ENCODE measurements at places on chromosomes 3 and 15. TPM values are rescaled to one million over a fixed set of nuclear protein-coding genes. Genes with fewer than 3 reads are reported as not detected.

DNA sequence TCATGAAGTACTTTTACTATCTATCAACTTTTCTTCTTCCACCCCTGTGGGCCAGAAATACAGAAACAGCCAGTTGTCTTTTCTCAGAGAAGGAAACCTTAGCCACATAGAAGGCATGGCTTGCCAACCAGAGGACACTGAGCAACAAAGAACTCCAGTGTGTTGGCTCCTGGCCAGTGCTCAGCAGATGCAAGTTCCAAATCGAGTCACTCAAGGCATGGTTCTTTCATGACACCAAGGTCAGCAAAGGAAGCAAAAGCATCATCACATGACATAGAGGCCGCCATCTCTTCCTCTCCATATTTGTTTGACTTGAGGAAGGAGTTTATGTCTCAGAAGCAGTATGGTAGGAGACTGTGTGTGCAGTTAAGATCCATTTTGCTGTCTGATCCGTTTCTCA lies 92.2 kb downstream of the MYLK start:
- DNase-seq: no peak

Gene TMEM108
- 0.53 TPM for total RNA-seq

DNA sequence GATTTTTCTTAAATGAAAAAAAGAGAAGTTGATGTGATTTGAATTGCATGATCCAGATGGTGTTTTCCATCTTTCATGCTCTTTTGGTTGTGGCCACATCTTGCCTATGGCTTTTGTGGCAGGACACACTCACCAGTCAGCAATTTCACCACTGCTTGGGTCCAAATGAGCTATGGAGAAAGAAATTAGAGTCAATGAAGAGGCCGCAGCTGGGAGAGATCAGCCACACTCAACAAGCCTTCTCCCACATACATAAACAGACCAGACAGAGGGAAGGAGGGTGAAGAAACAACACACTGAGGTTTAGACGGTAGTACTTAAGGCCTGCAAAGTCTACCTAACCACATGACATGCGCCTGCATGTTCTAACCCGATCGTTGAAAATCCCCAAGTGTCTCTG lies 110.7 kb upstream of the CDIN1 start:
- DNase-seq: no peak

Gene CFAP92
- 1.0 TPM for total RNA-seq

- DNase-seq: no peak
Measured at GRCh38 chr3:5974630-5975322, 787.3 kb downstream of the EDEM1 start.

DNA sequence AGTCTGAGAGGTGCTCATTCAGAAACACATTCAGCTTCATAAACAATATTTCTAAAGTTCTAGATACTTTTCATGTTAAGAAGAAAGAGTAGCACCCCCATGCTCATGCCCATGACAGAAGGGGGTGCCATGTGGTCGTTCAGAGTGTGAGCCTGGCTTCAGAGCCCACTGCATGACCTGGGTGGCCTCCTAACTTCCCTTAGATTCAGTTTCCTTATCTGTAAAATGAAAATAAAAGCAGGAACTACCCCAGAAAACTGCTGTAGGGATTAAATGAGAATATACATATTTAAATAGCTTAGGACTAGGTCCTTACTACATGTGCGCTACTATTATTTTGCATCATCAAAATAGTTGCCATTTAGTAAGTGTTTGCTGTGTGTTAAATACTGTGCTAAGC lies 69.2 kb downstream of the ABHD5 start:
- DNase-seq: no peak

Gene FAM81A
- total RNA-seq: 0.41 TPM

Data from glomerular endothelial cell (primary cell).